Naive thymus-derived CD8-positive, alpha-beta T cell (primary cell): ENCODE measurements at places on chromosomes 13 and 19.

DNA sequence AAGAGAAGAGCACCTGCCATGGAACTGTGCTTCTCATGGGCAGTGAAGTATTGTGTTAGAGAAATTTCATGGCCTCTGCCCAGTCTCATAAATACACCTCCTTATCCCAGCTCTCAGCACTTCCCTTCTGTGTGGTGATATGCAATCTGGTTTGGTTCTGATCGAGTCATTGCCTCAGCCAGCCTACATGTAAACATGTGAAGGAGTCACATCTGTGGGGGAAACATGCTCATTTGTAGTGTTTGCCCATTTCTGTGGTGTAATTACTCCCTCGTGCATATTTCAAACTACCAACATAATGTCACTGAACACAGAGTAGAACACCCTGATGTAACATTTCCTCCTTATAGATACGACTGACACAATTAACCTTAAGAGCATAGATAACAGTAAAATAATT lies 183.0 kb downstream of the DCT start:
- DNase-seq = no peak

- no peak for DNase-seq
Observed at GRCh38 chr13:33016414-33017322, at the start of gene KL. TSS of gene KL (plus strand) at chr13:33016423. CDS start at chr13:33016441, 18 bp downstream.

- no peak for DNase-seq
Observed at GRCh38 chr13:43537124-43537523, 249.6 kb downstream of the ENOX1 start.

- no peak for DNase-seq
Observed at GRCh38 chr13:44302940-44303575, 70.6 kb upstream of the SERP2 start.

DNA sequence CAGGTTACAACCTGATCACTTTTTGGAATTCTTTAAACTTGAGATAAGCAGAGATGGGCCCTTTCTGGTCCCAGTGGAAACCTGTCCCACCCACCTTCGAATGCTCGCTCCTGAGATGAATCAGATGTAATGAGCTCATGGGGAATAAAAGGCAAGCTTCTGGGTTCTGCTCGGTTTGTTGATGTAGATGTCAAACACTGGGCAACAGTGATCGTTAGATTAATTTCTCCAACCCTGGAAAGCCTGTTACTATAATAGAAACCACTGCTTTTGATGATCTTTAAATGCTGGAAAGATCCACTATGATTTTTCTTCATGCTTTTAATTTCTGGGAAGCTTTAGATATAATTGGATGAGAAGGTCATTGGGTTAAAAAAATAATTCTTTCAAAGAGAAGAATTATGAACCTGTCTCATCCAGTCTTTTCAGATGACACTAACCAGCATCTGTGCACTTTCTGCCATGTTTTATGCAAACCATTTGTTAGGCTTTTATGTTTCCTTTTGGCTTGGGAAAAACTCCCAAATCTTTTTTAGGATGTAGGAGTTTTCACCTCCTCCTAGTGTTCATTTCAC lies 49.3 kb downstream of the B3GLCT start:
- no peak for DNase-seq

- peak; percentile 97 for DNase-seq
Observed at GRCh38 chr19:58475714-58476497, at the start of gene ZNF446. TSS of gene ZNF446 (plus strand) at chr19:58476352. CDS start at chr19:58477219, 867 bp downstream.
